ENCODE measurements at places on chromosomes 12 and 14.

GRCh38 chr12:75508159-75508558 lies 3.2 kb downstream of the KRR1 start:
- no peak for DNase-seq

GRCh38 chr12:124401704-124402221 lies 106.9 kb downstream of the RFLNA start:
- DNase-seq: no peak

- DNase-seq: peak; percentile 47
Measured at GRCh38 chr12:124036657-124037109, 63.7 kb downstream of the ZNF664 start.

DNA sequence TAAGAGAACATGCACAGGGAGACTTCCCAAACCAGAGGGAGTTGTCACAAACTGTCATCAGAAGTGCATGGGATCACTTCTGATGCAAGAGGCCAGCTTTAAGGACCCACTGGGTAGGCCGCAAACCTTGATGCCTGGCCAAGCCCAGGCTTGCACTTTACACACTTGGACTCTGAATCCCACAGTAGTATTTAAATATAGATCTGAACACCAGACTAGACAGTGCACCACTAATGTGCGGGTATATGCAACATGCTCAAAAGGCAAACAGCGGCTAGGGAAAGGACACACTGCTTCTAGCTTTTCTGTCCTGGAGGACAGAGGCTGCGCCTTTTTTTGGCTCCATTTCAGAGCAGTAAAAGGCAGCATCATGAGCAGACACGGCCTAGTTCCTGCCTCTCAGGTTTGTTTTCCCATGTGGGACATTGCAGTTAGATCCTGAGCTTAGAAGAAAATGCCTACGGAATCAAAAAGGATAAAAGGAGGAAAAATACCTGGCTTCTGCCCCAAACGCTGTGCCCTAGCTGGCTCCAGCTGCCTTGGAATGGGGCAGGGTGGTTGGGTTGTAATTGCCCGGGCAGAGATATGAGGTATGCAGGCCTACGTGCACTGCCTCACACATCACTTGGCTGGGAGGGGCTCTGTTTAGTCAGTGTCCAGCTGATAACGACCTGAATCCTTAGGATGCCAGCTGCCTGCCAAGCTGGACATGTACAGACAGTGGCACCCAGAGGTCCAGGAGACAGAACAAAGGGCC lies 84.5 kb upstream of the EGLN3 start:
- no peak for DNase-seq
